NCI-H1048 (cell line): ENCODE measurements at places on chromosomes 5 and 9.

DNA sequence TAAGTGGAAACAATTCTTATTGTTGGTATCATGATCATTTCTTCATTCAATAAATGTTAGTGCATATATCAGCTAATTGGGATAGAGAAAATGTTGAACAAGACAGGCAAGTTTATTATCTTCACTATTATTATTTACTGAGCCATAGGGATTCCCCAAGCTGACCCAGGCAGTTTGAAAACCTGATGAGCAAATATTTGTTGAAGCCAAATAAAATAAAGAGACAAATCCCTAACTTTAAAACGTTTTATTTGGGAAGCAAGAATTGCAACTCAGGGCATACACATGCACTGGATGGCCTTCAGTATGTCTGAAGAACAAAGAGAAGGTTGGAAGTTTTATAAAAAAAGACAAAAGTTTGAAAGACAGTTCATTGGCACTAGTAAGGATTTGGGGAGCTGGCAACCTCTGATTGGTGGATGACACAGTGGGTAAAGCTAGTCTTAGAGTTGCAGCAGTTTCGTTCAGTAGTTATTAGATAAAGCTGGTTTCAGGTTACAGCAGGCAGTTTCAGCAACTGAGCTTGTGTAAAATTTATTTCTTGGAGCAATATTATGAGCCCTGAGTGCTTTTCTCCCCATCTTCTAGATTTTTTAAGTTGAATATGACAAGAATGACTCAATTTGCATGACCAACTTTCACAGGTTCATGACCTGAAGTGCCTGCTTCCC is 44.7 kb upstream of the PRLR start:
- DNase-seq = no peak

DNA sequence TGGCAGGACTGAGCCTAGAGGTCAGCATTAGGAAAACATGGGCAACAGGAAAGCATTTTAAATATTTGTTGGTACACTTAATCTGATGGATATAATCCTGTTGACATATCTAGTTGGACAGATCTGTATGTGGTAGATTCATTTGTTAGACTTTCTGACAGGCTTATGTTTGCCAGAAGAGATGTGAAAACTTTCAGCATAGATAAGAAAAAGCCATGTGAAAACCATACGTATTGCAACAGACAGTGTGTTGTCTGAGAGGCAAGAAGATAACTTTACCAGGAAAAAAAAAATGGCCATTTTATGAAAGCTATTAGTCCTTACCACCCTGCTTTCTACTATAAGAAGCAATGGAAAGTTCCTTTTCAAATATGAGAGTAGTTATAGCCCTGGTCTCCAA is 1902.2 kb upstream of the C9orf72 start:
- no peak for DNase-seq

DNA sequence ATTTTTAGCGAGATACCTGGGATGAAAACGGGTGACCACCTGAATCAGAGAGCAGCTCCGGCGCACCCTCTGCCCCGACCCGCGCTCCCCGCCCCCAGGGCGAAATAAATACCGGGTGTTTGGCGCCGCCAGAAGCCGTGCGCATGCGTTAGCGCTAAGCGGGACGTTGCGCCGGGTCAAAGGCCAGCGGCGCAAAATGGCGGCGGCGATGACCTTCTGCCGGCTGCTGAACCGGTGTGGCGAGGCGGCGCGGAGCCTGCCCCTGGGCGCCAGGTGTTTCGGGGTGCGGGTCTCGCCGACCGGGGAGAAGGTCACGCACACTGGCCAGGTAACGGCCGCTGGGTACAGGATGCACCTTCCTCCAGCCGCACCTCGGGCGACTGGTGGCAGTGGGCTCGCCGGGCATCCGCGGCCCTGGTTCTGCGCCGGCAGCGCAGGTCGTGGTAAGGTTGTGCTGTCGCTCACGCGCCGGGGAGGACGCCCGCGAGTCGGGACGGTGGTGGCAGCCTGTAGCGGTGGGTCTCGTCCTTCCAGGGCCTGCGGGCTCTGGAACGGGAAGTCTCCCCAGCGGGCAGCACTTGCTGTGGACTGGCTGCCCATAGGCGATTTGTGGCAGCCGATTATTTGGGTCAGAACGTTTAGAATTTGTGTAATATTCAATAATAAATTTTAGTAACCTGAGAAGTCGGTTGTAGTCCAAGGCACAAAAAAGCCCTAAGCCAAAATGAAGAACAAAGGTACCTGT is at the start of gene NDUFS6:
NDUFS6 (plus strand) TSS at position 186 of the 745 bp plus-strand sequence; CDS start at position 197, 11 bp downstream.
- no peak for DNase-seq

DNA sequence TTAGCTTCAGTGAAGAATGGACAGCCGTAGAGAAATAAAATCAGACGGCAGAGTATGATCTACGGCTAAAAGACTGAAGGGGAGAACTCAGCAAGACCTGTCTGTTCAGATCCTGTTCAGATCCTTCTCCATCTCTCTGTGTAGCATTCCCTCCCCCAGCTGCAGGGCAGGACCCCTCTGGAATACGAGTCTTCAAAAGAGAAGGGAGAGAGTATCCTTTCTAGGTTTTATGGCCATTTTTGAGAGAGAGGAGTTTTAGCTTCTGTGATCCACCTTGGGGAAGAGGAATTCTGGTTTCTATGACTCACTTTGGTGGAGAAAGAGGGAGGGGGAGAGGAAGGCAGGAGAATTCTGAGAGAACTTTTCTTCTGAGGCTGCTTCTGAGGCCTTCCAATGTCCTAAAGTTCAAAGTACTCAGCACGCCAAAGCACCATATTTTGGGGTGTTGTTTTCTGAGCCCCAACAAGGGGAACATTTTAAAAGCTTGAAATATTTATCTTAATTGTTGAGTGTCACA is 194.4 kb upstream of the TLE4 start:
- DNase-seq = no peak

DNA sequence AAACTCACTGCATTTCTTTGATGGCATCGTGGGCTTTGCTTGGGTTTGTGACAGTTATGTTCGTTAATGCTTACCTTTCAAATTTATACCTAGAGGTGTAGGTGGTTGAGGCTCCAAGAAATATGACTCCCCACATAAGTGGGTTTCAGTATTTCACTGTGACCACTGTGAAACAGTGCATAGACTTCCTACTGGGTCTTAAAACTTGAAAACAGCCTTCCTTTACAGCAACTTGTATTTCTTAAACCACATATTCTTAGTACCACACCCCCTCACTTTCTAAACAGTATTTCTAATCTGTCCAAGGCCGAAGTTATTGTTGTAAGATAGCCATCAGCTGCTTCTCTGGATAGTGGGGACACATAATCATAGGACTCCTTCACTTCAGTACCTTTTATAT is 48.3 kb downstream of the TMEFF1 start:
- DNase-seq = no peak

DNA sequence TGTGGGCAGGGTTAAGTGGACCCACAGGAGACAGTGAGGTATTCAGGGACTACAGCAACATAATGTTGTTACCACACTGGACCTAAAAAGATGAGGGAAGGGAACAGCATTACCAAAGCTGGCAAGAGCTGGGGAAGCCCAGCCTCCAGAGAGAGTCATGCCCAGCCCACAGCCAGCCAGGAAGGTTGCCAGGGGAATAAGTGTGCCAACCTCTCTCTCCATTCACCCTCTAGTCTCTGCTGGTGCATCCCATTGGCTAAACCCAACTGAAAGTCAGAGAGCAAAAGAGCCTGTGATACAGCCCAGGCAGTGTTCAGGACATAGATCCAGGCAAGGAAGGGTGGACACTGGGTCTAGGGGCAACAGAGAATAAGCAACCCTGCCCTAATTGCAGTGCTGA is 35.8 kb upstream of the AFAP1L1 start:
- DNase-seq = no peak

GRCh38 chr5:14665101-14665822 is 744 bp downstream of the OTULIN start:
- DNase-seq = no peak

DNA sequence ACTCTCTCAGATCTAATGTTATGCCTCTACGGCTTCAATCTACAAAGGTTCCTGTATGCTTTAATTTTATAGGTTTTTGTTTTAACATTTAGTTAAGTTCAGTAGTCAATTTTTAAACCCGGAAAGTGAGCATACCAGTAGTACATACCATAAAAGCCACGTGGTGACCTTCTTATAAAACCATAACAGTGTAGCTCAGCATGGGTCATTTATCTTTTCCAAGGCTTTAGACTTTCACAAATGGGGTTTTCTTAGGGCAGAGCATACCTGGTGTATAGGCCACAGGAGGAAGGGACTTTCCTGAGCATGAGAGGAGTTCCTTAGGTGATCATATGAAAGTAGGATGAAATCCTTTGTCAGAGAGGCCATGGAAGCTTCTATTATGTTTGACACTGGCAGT is 23.2 kb downstream of the ECM2 start:
- DNase-seq = no peak

DNA sequence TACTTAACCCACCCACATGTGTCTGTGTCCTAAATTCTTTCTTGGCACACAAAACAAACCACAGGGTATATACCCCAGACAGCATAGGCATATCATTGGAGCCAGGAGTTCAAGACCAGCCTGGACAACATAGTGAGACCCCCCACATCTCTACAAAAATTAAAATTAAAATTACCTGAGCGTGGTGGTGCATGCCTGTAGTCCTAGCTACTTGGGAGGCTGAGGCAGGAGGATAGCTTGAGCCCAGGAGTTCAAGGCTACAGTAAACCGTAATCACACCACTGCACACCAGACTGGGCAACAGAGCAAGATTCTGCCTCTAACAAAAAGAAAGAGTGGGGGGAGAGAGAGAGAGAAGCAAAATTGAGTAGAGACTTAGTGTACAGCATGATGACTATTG is 4.6 kb upstream of the AGTPBP1 start:
- DNase-seq = no peak

DNA sequence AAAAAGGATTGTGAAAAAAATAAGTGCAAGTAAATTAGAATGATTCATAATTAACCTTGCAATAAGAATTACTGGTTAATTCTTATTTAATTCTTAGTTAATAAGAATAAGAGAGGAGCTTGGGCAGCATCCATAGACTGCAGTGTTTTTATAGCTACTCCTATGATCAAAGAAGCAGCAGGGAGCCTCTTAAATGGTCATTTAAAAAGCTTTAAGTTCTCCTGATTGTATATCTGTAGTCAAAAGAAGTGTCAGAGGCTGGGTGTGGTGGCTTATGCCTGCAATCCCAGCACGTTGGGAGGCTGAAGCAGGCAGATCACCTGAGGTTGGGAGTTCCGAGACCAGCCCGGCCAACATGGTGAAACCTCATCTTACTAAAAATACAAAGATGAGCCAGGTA is 14.4 kb downstream of the ACER2 start:
- DNase-seq = no peak

- no peak for DNase-seq
Observed at GRCh38 chr9:113614843-113615648, 151.5 kb downstream of the RGS3 start.

- DNase-seq = peak; percentile 25
Observed at GRCh38 chr5:114449860-114450421, 88.1 kb downstream of the KCNN2 start.

- DNase-seq = no peak
Observed at GRCh38 chr9:18492612-18493011, 18.7 kb downstream of the ADAMTSL1 start.

DNA sequence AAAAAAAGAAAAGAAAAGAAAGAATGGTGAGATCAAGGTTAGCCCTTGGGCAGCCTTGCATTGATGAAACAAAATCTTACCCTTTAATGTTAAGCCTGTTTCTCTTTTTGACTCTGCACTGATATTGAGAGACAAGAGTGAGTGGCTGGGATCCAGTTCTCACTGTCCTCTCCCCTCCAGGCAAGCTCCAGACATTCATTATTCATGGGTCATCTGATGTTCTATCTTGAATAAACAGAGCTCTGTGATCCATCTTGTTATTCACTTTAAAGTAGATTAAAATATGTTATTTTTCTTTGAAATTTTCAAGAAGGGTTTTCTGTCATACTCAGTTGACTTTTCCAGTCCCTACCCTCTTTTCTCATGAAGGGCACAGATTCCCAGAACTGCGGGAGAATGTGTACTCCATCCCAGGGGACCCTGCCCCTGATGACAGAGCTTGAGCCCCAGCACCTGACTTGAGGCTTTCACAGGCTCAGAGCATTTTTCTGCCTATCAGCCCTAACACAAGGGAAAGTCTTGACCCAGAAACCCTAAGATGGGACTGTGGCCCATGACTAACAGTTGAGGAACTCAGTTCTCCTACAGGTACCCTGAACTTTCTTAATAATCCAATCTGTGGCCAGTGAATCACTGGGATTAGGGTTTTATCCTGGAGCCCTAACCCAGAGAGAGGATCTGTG is 24.1 kb downstream of the ACTL7B start:
- no peak for DNase-seq

- DNase-seq = no peak
Observed at GRCh38 chr9:1216532-1216931, 166.4 kb downstream of the DMRT2 start.

DNA sequence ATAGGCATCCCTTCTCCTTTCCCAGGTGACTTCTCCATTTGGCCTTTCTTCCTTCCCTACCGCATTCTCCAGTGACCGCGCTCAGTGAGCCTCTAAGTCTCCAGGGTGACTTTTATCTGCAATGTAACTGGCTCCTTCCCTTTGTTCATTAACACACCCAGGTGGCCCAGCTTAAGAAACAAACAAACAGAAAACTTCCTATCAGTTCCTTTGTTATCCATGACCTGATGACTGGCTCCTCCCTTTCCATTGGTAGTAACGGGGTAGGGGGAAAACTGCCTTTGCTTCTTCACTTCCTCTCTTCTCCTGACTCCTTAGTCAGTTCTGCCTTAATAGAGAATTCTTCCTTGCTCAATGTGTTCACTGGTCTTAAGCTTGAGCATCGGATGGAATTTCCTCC is 7.0 kb upstream of the SH3GL2 start:
- no peak for DNase-seq

- no peak for DNase-seq
Observed at GRCh38 chr9:135765416-135765815, 63.4 kb downstream of the KCNT1 start.

DNA sequence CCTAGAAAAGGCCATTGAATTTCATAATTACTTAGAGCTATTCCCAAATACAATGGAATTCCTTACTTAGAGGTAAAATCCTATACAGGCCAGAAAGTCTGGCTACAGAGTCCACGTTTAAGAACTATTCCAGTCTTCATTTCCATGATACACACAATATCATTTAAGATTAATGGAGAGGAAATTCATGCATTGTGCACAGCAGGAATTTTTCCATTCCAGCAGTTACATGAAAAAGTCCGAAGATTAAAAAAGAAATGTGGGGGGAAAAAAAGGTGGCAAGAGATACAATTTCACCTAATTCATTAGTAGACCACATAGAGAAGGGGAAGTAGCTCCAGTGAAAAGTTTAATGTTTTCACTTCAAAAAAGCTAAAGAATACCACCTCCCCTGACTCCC is 63.1 kb downstream of the CHD1 start:
- DNase-seq = no peak

DNA sequence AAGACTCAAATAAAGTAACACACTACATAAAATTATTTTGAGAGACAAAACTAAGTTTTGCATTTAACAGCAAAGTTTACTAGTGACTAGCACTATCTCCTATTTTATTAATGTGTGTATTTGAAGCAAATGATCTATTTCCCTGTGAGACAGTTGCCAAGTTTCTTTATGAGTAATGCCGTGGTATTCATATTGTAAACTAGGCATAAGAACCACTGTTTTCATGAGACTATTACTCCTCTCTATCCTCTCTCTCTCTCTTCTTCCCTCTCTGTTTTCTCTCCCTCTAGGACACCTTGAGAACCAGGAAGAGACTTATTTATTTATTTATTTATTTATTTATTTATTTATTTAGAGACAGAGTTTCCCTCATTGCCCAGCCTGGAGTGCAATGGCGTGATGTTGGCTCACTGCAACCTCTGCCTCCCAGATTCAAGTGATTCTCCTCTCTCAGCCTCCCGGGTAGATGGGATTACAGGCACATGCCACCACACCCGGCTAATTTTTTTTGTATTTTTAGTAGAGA is 61.1 kb downstream of the MLANA start:
- DNase-seq = no peak
